ENCODE measurements at places on chromosomes 16 and 17.

GRCh38 chr17:55062921-55063320 is 94.4 kb downstream of the STXBP4 start:
- no peak for DNase-seq

GRCh38 chr16:59478838-59479237 is 744.7 kb upstream of the GOT2 start:
- DNase-seq, result no peak

DNA sequence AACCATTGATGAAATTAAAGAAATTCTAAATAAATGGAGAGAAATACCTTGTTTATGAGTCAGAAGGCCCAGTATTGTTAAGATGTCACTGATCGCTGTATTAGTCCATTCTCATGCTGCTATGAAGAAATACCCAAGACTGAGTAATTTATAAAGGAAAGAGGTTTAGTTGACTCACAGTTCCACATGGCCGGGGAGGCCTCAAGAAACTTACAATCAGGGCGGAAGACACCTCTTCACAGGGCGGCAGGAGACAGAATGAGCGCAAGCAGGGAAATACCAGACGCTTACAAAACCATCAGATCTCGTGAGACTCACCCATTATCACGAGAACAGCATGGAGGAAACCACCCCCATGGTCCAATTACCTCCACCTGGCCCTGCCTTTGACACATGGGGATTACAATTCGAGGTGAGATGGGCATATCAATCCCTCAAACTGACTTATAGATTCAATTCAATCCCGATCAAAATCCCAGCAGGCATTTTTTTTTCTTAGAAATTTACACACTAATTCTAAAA is 157.2 kb downstream of the ENGASE start:
- DNase-seq, result no peak

DNA sequence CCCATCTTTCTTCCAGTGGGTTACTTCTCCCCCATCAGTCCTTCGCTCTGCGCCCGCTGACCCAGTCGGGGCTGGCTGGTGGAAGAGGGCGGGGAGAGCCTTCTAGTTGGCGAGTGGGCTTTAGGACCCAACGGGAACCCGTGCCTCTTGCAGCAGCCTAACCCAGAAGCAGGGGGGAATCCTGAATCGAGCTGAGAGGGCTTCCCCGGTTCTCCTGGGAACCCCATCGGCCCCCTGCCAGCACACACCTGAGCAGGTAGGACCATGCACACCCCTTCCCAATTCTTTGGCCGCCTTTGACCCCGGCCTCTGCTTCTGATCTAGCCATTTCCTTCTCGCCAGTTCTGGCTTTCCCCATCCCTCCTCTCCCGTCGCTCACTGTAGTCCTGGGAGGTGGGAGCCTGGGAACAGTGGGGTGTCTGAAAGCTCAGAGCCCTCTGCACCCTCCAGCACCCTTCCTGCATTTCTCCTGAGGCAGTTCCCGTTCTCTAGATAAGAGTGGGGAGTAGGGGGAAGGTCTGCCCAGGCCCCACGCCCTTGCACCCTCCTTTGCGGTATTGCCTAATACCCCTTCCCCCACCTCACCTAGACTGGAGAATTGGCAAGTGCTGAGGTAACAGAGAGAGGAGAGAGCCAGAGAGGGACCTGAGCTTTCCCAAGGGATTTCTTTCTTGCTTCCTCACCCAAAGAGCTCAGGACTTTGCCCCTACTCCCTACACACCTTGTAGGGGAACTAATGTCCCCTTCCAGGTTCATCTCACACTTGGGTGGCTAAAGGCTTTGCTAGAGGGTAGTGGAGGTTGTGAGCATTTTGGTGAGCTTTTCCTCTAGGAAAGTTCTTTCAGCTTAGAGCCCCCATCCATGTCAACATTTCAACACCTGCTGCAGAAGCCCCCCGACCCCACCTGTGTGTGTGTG is at the start of gene RARA:
Gene RARA (plus strand): TSS at position 150 of the 918 bp plus-strand sequence. CDS start 22,039 bp downstream, outside the sequence.
- DNase-seq, result peak; percentile 58

- no peak for DNase-seq
Observed at GRCh38 chr17:82226809-82227628, 1.8 kb upstream of the SLC16A3 start.

GRCh38 chr17:49191409-49191916 is 18.9 kb downstream of the GNGT2 start:
- no peak for DNase-seq

GRCh38 chr17:58337600-58338453 is 9.2 kb upstream of the TSPOAP1 start:
- peak; percentile 96 for DNase-seq

- DNase-seq, result no peak
Observed at GRCh38 chr17:33459078-33459940, 166.2 kb upstream of the ASIC2 start.

DNA sequence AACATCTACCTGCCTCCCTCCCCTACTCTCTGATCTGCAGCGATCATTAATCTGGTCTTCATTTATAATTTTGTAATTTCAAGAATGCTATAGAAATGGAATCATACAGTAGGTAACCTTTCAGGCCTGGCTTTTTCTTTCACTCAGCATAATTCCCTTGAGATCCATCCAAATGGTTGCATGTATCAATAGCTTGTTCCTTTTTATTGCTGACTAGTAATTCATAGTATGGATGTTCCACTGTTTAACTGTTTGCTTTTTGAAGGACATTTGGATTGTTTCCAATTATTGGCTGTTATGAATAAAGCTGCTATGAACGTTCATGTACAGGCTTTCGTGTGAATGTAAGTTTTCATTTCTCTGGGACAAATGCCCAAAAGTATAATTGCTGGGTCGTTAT is 125.2 kb downstream of the USP31 start:
- DNase-seq, result no peak

DNA sequence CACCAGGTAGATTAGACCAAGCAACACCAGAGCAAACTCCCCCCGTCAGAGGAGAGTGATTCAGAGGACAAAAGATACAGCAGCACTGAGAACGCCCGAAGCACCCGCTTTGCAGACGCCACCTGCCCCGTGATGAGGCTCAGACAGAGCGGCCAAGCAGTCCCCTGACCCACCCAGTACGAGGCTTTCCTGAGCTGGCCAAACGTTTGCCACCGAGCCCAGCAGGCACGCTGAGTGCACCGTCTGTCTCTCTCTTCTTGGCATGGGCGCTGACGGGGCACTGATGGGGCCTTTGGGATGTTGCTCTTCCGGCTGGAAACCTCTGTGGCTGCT is 19.4 kb upstream of the WDR45B start:
- DNase-seq, result no peak

- DNase-seq, result no peak
Observed at GRCh38 chr16:81600275-81600674, 155.7 kb downstream of the CMIP start.

GRCh38 chr16:80693553-80693952 is 110.8 kb downstream of the CDYL2 start:
- no peak for DNase-seq

- DNase-seq, result no peak
Observed at GRCh38 chr16:20291208-20292206, 35.8 kb downstream of the GP2 start.

DNA sequence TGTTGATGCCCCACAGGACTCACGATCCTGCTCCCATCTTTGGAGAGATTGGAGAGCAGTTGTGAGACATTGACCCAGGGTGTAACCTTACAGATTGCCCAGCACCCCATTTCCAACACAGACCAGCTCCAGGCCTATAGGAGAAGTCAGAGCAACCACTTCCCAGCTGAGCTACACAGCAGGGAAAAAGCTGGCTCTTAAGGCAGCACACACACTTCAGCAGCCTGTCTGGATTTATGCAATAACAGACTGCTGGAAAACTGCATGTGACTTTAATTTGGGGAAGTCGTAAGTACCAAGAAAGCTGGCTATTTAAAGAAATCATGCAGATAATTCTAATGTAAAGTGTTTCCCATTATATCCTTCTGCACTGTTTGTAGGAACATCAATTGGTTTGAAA is 30.8 kb downstream of the NOG start:
- no peak for DNase-seq

DNA sequence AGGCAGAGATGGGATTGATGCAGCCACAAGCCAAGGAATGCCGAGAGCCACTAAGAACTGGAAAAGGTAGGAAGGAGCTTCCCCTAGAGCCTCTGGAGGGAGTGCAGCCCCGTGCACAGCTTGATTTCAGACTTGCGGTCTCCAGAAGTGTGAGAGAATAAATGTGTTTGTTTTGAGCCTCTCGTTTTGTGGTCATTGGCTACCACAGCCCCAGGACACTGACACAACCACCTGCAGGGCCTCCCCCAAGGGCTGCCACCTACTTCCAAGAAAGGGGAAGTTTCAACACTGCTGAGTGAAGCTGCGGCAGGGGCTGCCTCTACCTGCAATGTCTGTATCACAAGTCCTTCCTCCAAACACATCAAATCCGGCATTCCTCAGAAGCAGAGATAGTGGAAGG is 346.9 kb downstream of the C16orf95 start:
- DNase-seq, result no peak

GRCh38 chr17:41678907-41679739 is 9.6 kb upstream of the EIF1 start:
- DNase-seq, result peak; percentile 49

GRCh38 chr17:44878627-44879221 is 20.5 kb downstream of the EFTUD2 start:
- peak; percentile 50 for DNase-seq

- DNase-seq, result no peak
Observed at GRCh38 chr17:62723842-62724241, 84.3 kb downstream of the MARCHF10 start.

DNA sequence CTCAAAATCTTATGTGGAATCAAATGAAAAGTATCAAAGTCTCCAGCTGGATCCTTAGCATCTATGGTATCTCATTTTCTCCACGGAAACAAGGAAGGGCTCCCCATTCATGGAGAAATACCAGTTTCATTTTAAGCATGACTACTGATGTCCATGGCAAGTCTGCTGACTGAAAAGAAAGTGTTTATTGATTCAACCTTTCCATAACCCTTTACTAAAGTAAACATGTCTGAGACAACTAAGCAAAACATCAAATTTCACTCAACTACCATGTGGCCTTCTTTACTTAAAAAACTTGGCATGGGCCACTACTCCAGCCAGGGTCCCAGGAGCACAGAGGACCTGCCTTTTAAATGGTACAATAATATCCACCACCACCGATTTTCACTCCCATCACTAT is 928.0 kb upstream of the SOX9 start:
- no peak for DNase-seq

DNA sequence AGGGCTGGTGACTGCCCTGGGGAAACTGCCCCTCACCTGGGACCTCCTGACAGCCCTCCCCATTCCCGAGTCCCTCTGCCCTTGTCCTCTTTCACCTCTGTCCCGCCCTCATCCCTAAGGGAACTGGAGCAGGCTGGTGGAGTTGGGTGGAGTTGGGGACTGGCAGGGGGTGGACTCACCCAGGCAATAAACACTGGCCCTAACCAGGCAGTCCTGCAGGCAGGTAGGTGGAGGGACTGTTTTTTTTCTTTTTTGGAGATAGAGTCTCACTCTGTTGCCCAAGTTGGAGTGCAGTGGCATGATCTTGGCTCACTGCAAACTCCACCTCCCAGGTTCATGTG is 11.7 kb downstream of the GCGR start:
- no peak for DNase-seq

GRCh38 chr17:58330997-58331814 is 2.6 kb upstream of the TSPOAP1 start:
- peak; percentile 83 for DNase-seq

All from OCI-LY7 (cell line).